ENCODE measurements at places on chromosomes 4 and X. TPM values are rescaled to one million over a fixed set of nuclear protein-coding genes. Genes with fewer than 3 reads are reported as not detected.
A peak's percentile ranks its signal among the peaks of the same experiment; 100 is the strongest.

Gene SLC26A1
- total RNA-seq = not detected

Gene AREG
- 0.25 TPM for total RNA-seq

Gene EDNRA
- total RNA-seq = 2.9 TPM

Gene TMPRSS11F
- not detected for total RNA-seq

Gene MED12
- total RNA-seq = not detected

Gene DCTD
- total RNA-seq = 99.7 TPM

- no peak for DNase-seq
These were observed 81.7 kb downstream of the RTL5 start for GRCh38 chrX:72050011-72050410.

GRCh38 chr4:26459054-26459755, 31.1 kb downstream of the CCKAR start:
- no peak for DNase-seq

DNA sequence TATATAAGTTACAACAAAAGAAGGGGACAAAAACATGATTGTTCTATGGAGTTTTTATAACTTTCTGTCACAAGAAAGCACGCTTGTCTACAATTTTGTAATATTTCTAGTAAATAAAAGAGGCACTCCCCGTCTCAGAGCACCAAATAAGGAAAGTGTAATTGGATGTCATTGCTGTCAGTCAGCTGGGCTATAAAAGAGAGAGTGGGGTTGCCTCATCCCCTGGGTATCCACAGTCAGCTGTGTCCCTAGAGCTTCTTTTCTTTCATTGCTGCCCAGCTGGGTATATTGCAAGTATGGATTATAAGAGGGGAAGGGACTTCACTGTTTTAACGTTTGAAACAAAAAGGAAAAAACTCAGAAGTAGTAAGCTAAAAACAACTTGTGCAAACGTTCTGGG, 61.3 kb downstream of the NPNT start:
- DNase-seq = no peak

GRCh38 chr4:106095408-106095807, 200.1 kb downstream of the NPNT start:
- DNase-seq = no peak

DNA sequence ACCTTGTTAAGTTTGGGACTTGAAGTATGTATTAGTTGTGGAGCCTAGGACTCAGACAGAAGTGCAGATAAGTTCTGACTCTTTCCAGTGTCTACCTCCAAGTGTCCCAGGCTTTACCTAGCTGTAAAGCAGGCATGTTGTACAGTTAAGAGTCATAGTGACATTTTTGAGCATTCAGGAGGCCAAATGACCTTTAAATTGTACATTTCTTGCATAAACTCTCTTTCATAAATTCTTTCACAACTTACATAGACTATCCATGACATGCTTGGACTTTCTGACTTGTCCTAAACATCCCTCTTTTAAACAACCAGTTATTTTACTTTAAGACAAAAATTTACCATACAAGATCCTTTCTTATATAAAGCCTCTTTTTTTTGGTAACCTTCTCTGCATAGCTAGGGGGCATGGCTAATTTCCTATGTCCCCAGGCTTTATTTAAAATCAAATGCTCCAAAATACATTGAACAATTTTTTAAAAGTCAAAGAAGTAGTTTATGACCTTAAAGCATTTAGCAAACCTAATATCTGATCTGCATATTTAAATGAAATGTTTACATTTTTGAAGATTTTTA, 40.1 kb upstream of the UGT8 start:
- DNase-seq = no peak

- no peak for DNase-seq
These were observed 64.0 kb downstream of the MANBA start for GRCh38 chr4:102696758-102697157.

DNA sequence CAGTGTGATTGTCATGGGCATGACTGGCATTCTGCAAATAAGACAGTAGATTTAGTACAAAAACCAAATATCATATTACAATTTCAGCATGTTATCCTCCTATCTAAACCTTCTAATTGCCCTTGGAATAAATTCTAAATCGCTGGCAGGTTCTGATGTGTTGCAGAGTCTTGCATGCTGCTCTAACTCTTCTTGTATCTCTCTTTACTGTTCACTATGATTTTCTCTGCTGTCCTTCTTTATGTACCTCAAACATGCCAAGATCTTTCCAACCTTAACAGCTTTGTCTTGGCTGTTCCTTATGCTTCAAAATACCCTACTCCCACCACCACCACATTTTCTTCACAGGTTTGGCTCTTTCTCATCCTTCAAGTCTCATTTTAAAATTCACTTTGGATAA, 43.0 kb upstream of the KCNIP4 start:
- DNase-seq = no peak

DNA sequence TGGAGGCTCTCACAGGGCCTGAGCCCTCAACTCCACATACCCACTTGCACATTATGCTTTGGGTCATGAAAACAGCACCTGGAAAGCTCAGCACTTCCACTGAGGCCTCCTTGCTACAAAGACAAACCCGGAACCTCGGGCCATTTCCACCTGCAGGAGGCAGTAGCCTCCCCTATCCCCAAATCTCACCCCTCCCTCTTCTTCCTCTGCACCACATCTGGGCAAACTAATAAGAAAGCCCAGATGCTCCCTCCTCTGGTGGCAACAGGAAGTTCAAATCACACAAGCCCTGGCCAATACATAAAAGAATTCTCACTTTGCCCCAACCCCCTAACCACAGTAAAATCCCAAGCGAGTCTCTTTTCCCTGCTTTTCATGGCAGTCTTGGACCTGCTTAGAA, 136.4 kb downstream of the MAPK10 start:
- DNase-seq = no peak

GRCh38 chr4:127120441-127121090, 512.2 kb upstream of the INTU start:
- DNase-seq = no peak

GRCh38 chr4:2116687-2117400, 57.7 kb downstream of the NAT8L start:
- no peak for DNase-seq

- peak; percentile 42 for DNase-seq
These were observed 124.7 kb upstream of the C1QTNF7 start for GRCh38 chr4:15303052-15303641.

DNA sequence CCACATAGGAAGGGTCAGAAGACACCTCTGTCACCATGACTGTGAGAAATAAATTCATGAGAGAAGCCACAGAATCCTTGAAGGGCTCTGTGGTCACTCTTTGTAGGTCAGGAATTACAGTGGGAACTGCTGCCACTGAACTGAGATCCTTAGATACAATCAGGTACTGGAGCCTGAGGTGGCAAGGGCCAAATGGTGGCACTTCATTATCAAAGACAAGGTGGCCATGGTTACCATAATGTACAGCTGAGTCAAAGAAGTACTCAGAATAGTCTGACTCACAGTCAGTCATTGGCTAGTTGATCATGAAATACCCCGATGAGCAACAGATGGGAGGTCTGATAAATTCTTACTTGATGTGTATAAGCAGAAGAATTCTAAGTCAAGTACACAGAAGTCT, 131.9 kb downstream of the RTL3 start:
- DNase-seq = no peak

DNA sequence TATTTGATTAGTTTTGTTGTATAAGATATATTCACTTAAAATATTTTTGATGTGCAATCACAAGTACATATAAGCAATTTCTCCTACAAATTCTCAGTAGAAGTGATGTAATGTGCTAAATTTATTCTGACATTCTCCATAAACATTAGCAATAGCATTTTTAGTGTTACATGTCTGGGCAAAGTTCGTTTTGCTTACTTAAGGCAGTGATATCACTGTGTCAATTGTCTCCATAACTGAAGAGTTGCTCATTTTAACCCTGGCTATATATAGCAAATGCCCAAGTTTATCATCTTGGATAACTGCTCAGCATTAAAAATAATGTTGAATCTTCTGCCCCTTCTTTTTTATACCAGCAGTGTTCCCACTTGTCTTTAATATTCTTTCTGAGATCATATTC, 340.0 kb upstream of the NDST4 start:
- DNase-seq = no peak

GRCh38 chrX:14864631-14865030, 8.2 kb downstream of the FANCB start:
- no peak for DNase-seq

DNA sequence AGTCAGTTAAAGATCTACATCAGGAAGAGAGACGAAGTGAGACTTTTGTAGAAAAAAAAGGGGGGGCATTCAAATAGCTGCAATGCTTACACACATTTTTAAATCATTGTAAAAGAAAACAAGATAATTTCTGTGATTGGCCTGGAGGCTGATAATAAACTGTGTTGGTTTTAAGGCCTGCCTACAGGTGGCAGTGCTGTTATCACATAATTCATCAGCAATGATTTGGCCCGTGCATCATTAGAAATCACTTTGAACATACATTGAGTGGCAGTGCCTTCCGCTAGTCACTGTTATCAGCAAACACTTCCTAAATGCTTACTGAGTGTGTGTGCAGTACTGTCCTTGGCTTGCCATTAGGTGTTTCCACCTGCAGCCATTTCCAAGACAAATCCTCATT, 831.9 kb downstream of the TRIML1 start:
- DNase-seq = no peak

- DNase-seq = no peak
These were observed 532 bp downstream of the RPS4X start for GRCh38 chrX:72276478-72276953.

DNA sequence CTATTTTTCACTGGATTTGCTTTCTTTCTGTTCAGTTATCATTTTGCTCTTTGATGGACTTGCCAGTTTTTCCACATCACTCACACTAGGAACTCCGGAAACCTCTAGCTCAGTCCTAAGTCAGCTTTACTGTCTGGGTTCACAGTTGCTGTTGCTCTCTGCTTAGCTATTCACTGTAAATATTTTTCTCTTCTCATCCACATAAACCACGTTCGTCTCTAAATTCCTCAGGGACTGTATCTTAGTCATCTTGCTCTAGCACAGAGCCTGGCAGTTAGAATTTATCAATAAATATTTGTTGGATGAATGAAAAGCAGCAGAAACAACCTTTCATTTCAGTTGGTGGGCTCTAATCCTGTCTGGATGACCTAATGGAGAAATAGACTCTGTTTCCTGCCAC, 119.4 kb upstream of the DMD start:
- no peak for DNase-seq

DNA sequence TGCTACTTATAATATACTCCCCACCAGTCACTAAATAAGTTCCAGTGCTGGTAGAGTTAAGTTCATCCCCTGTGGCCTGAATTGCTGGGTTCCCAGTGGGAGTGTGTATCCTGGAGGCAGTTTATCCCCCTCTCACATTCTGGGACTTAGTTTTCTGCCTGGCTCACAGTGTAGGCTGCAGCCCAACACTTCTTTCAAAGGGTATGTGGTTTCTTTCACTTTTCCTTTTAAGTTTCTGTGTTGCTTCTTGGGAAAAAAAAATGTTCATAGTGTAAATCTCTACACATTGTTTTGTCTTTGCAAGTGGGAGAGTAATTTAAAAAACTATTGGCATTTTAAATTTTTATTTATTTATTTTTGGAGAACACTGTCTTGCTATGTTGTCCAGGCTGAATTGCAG, 204.0 kb downstream of the CHIC1 start:
- no peak for DNase-seq

DNA sequence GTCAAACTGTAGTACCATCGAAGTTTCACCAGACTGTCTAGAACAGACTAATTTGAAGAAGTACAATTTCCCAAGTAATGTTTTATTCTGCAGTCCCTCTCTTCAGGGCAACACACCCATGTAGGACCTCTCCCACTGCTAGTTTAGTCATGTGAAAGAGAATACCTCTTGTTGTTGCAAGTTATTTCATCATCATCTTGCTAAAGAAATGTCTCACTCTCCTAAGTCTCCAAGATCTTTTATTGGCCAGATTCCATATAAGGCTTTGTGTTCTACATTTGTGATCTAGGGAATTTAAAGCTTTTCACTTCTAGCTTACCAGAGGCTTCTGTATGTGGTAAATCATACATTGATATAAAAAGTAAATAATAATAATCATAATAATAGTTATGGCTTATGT, 745.3 kb upstream of the MAGEB2 start:
- DNase-seq = no peak

DNA sequence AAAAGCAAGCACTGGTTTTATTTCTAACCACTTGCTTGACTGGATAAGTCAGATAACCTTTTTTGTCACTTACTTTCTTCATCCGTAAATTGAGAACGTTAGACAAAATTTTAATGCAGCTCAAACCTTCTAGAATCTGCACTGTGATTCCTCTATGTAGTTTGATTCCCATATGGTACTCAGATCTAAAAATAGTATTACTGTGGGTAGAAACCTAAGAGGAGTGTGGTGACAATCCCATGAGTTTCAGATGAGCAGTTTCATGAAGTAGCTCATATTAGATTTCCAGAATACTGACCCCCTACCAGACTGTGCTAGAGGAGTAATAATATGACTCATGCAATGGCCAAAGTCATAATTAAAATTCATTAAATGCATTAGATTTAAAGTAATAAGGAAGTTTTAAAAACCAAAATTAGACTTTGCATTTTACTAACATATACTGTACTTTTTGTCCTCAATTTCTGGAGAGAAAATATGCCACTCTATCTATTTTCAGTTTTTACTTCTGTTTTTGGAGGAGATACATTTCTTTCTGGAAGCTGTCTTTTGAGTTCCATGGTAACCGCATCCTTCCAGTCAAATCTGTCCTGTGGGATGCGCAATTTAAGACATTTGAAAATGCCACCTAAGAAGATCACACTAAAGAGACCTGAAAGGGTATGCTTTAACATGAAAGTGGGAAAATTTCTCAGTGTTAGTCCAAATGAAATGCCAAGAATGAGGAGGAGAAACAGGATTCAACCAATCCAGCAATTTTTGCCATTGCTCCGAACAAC, 64.1 kb upstream of the GPM6A start:
- DNase-seq = no peak

DNA sequence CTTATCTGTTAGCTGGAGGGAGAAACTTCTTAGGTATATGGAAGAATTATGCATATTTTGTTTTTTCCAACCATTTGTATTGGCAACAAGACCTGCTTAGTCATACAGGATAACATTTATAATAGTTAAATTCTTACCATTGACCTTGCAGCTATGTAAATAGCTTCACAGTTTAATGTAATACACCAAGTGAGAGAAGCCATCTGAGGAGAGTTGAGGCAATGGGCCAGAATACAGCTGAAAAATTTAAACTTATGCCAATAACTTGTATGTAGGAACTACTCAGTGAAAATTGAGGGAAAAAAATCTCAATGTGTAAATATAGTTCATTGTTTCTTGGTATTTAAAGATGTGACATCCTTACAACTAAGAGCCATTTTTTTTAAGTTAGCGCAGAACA, 273.5 kb downstream of the DACH2 start:
- no peak for DNase-seq

All from SJSA1 (cell line).